ENCODE measurements at places on chromosomes 1 and 21.

DNA sequence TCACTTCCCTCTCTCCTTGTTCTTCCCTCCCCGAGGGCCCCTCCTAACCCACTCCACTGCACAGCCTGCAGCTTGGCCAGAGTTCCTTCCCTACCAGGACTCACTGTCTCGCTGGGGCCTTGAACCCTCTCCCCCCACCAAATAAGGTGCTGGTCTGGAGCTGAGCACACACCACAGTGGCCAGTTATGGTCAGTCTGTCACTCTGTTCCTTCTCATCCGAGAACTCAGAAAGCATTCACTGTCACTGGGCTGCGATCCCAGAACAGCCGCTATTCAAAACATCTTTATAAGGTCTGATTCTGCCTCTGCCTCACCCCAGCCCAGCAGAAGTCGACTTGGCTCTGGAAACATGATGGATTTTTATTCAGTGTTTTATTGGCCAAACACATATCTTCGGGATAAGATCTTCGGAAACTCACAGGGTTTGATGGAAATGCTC, 19.8 kb upstream of the LBR start:
- no peak for DNase-seq

GRCh38 chr1:177333936-177334595, 163.3 kb downstream of the BRINP2 start:
- DNase-seq: no peak

DNA sequence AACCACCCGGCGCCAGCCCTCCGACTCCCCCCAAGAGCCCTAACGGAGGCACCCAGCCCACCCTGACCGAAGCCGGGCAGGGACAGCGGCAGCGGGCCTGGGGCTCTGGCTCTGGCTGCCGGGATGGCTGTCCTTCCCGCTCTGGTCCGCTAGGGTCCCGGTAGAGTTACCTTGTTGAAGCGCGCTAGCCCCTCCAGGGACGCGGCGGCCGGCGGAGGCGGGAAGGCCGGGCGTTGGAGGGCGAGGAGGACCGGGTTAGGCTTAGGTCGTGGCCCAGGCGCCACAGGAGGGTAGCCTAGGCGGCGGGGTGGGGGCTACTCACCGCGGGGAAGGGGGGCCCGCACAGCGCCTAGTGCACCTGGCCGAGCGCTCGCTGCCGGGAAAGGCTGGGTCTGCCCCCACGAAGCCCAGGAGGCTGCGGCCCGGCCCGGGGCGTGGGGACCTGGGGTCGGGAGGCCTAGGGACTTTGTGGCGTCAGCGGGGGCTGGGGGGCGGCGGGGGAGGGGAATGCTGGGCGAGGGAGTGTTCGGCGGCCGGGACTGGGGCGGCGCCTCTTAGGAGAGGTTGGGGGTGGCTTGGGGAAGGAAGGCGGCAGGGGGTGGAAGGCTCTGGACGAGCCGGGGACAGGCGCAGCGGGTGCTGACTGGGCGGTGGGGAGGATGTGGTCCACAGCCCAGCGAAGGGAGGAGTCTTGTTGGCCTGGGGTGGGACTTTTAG, at the start of gene TRIM17:
Gene TRIM17, minus strand, starts transcription at position 645 of the 717 bp plus-strand sequence. CDS start 1,789 bp downstream, outside the sequence.
- no peak for DNase-seq

DNA sequence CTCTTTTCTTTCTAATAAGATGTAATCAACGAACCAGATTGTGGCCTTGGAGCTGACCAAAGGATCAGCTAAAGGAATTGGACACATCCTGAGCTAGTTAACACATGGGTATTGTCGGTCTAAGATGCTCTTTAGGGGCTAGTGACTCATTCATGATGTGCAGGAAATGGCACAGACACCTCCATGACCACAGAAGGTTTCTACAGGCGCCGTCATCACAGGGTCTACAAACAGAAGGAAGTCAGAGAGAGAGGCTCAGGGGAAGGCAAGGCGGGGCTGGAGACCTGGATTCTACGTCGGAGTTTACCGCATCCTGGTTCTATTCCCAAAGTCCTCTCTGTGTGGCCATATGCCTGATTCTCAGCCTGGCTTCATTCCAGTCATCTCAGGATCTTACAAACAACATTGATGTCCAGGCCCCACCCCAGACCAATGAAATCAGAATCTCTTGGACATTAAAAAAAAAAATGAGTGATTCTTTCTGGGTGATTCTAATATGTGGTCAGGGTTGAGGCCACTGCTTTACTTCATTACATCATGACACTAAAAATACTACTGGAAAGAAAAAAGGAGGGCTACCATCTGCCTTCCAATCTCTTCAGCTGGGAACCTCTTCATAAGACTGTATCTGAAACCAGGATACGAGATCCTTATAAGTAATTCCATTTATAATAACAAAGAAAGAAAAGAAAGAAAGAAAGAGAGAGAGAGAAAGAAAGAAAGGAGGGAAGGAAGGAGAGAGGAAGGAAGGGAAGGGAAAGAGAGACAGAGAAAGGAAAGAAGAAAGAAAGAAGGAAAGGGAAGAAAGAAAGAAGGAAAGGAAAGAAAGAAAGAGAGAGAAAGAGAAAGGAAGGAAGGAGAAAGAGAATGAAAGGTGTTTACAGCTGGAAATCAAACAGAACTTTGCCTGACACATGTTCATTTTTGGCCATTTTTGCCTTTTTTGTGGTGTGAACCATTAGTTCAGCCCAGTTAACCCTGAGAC, 11.6 kb upstream of the KCNJ15 start:
- DNase-seq: peak; percentile 86

DNA sequence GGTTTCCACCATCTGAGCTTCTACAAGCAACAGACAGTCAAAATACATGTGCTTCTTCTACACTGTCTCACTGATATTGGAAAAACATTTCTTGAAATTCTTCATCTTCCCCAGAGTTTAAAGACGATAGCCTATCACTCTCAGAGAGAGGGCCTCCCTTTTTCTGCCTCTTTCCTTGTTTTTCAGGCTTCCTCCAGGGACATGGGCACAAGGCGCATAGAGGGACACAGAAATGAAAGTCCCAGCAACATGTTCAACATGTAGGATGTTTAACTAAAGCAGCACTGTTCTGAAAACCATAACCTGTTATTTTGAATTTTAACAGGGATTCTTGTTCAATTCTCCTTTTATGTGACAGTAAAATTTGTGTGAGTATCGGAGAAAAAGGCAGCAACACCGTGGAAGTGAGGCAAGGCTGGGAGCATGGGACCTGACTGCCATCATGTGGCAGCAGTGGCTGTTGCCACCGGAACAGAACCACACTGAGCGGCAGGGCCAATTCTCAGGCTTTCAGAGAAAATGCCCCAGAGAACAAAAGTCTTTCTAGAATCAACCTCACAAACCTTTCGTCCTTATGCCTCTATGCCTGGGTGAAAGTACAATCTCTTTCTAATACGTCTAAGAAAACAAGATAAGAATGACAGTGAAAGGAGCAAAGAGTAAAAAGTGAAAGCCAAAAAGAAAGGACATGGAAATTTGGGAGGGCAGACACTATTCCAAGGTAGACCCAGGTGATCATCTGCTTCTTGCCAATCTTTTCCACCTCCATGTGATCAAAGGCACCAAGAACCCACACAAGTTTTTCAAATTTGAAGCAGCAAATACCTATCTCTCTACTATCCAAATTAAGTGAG, 54.5 kb downstream of the PCNX2 start:
- DNase-seq: no peak

DNA sequence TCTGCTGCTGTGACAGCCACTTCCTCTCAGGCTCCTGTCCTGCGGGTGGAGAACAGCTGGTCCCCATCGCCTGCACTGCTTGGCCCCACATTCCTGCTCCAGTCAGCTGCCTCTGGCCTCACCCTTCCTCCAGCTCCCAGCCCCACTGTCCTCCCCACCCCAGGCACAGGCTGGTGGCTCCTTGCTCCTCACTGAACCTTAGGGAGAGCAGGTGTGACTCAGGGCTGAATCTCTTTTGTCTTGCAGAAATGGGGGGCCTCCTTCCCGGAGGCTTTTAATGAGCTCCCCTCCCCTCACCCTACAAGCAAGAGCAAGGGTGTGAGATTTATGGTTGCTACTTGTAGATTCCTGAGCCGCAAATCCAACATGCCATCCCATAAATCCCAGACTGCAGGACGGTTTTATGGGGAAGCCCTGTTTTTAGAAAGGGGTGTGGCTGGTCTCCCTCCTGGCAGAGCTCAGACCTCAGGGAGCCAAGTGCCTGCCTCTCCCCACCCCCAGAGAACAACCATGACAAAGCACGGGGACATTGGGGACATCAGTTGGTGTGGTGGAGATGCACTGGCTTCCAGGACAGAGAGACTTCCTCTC, 15.2 kb downstream of the CDK18 start:
- no peak for DNase-seq

GRCh38 chr1:14529475-14529874, 69.0 kb upstream of the KAZN start:
- no peak for DNase-seq

All from AG04449 (cell line).